ENCODE measurements at places on chromosomes 12 and 14.

GRCh38 chr12:26113853-26114719, 10.8 kb downstream of the BHLHE41 start:
- DNase-seq = peak; percentile 58

GRCh38 chr14:104317492-104317805, 179.1 kb downstream of the KIF26A start:
- DNase-seq = no peak

DNA sequence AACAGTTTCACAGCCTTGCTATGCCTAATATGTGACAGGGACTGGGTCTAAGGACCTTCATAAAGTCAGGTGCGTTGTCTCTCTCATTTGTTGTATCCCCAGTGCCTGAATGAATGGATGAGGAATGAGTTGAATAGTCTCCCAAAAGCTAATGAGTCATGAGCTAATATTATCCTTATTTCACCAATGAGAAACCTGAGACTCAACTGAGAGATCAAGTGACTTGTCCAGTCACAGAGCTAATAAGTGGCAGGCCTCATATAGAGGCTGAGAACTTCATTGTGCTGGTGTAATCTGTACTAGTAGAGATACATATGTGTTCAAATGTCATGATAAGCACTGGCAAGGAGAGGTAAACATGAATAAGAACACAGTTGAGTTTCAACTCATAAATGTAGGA, 612.4 kb downstream of the NRXN3 start:
- DNase-seq = no peak

GRCh38 chr14:95897280-95897679, 20.6 kb downstream of the TUNAR start:
- DNase-seq = no peak

GRCh38 chr12:67649570-67650387, 1.2 kb downstream of the DYRK2 start:
- no peak for DNase-seq

- DNase-seq = peak; percentile 54
These were observed 35.4 kb downstream of the SPTLC2 start for GRCh38 chr14:77580964-77581505.

DNA sequence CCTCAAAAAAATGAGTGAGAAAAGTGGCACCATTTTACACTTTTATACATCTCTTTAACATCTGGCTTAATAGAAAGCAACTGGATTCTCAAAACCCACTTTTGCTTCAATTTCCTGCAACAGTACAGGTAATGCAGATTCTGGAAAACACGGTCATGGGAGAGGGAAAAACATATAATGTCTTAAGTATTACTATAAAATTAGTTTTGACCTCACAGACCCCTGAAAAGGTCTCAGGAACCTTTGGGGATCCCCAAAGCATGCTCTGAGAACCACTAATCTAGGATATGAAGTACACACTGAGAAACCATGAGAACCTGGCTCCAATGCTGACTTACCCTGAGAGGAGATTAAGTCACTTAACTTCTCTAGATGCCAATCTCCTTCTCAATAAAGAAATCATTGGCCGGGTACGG, 64.7 kb downstream of the PPP2R5E start:
- DNase-seq = no peak

DNA sequence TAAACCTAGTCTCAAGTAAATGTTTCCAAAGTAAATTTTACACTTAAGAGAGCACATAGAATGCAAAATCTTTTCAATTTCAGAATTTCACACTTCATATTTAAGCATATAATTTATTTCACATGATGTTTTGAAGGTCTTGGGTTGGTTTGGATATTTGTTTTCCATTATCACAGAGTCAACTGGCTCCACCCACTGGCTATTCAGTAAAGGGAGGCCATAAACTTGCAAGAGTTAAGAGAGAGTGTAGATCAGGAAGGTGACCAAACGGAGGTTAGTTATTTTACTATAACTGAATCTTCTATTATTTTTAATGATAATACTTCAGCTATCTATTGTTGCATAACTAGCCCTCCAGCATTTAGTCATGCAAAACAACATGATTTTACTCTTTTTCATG, 6.2 kb upstream of the CPNE8 start:
- DNase-seq = no peak

GRCh38 chr14:83867566-83868225, 1662.2 kb upstream of the FLRT2 start:
- DNase-seq = no peak

DNA sequence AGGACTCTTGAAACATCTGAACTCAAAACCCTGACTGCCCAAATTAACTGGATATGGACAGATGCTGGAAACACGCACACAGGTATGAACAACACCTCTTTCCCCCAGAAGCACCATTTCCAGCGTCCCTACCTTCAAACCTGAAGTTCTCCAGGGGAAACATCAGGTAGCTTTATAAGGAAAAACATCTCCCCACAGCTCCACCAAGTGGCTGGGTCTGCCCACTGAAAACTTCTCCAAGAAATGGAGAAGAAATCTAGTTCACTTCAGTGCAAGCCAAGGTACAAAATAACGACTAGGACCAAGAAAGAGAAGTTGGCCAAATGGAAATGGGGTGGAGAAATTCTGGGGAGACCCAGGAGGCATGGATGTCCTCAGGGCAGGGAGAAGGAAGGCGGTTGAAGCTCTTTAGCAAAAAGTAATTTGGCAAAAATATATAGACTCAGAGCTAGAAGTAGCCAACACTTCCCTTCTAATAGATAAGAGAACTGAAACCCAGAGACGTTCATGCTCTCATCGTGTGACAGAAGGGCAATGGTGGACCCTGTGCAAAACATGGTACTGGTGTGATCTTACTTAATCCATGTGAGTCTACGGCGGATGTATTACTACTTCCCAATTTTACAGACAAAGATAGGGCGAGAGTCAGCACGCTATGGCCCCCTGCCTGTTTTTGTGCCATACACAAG, 10.5 kb upstream of the NUAK1 start:
- DNase-seq = no peak

- no peak for DNase-seq
These were observed 2.6 kb upstream of the SLC39A2 start for GRCh38 chr14:20996521-20996920.

- no peak for DNase-seq
These were observed 21.6 kb downstream of the EXOC5 start for GRCh38 chr14:57246933-57247657.

Measured in hematopoietic multipotent progenitor cell treated with erythropoietin and hydrocortisone succinate and interleukin-3 and kit ligand, for 17 days (in vitro differentiated cells).